ENCODE measurements at places on chromosomes 6 and 20.

GRCh38 chr6:169366258-169366901 lies 112.7 kb upstream of the THBS2 start:
- no peak for DNase-seq

DNA sequence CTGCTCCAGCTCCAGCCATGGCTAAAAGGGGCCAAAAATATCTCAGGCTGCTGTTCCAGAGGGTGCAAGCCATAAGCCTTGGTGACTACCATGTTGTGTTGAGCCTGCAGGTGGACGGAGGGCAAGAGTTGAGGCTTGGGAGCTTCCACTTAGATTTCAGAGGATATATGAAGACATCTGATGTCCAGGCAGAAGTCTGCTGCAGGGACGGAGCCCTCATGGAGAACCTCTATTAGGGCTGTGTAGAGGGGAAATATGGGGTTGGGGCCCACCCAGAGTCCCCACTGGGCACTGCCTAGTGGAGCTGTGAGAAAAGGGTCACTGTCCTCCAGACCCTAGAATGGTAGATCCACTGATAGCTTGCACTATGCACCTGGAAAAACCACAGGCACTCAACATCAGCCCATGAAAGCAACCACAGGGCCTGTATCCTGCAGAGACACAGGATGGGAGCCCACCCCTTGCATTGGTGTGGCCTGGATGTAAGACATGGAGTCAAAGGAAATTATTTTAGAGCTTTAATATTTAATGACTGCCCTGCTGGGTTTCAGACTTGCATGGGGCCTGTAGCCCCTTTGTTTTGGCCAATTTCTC lies 70.5 kb downstream of the NINL start:
- DNase-seq = no peak

GRCh38 chr20:43284486-43284885 lies 94.8 kb upstream of the PTPRT start:
- DNase-seq = peak; percentile 97

DNA sequence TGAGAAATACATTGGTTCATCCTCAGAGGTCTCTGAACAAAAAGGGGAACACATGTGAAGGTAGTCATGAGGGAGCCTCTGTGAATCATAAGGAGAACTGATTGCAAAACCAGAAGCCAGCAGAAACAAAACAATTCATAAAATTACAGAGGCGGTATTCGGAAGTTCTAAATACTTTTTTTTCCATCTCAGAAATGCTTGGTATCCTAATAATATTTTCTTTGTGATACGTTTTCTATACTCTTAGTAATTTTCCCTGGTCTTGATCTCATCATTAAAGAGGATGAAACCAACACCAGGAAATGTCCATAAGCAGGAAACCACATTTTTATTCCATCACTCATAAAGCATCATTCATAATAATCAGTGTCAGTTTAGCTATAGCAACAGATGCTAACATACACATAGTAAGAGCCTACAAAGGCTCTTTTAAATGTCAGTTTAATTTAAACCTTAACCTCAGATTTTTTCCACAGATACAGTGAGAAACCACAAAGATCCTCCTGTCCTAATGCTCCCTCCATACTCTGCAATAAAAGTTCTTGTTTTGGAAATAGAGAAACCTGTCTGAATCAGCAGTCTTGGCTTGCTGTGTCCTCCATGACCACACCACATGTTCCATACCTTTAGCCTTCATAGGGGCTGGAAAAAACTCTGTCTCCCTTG lies 29.2 kb downstream of the SGK1 start:
- DNase-seq = peak; percentile 89

GRCh38 chr6:24838081-24838480 lies 39.4 kb upstream of the ARMH2 start:
- no peak for DNase-seq

DNA sequence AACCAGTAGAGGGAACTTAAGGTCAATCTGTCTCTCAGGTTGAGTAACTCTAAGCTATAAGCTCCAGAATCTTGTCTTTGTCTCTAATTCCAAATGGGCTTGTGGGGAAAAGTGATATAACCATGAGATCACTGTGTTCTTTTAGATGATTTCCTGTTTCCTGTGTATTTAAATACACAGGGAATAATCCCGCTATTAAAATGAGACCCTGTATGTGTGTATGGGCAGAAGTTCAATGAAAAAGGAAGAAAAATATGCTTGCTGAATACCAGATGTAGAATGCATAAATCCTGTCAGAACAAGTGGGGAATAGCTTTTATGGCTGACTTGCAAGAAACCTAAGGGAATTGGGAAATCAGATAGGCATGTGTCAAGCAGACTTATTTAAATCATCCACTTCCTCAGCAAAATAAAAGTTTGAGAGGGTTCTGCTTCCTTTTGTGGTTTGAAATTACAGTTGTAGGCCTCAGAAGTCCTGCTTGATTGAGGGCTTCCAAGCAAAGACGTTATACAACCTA lies 164.7 kb upstream of the PDE7B start:
- DNase-seq = peak; percentile 72

GRCh38 chr6:10084111-10084986 lies 330.5 kb downstream of the TFAP2A start:
- no peak for DNase-seq

DNA sequence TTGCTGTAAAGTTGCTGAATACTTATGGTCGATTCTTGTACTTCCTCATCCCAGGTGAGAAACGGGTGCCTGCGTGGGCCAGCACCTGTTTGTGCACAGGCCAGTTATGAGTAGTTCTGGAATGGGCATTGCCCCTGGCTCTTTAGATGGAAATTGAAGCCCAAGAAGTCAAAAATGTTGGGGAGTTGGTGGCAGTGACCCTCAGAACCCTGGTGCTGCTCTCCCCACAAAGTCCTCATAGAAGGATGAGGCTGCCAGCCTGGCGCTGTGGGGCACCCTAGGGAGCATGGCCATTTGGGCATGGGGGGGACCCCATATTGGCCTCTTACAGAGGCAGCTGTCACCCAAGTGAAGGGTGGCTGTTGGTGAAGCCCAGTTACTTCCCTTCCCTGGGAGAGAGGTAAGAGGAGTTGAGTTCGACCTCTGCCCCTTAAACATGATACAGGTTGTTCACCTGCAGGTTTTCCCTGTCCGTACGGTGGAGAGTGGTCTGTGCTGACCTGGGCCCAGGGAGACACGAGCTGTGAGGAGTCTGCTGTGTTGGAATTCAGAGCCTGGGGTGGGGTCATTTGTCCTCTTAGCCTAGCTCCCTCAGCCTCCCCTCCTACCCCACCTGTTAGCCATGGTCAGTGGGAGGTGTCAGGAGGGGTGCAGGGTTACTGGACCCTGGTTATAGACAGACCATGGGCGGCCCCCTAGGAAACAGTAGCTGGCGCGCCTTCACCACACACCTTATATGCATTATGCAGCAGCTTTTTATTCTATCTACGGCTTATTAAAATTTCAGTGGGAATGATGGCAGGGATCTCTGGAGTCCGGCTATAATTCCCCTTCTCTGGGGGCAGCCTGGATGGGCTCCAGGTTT lies 4.9 kb downstream of the HMGA1 start:
- no peak for DNase-seq

DNA sequence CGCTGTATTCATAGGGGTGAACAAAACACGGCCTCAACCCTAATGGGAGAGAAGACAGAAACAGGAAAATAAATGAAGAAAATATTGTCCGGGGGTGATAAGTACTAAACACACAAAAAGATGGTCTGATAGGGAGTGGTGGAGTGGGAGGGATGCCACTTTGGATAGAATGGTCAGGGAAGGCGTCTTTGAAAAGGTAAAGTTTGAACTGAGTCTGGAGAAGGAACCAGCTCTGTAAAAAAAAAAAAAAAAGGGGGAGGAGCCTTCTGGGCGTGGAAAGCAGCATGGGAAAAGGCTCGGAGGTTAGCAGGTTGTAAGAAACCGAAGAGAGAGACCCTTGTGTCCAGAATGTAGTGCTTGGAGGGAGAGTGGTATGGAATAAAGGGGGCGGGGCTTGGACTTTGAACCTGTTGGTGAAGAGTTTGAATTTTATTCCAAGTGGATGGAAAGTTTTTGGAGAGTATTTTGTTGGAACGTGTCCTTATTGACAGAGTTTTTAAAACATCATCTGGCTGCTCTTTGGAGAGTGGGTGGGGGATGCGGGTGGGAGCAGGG lies 1.8 kb downstream of the CHMP4B start:
- DNase-seq = peak; percentile 28

DNA sequence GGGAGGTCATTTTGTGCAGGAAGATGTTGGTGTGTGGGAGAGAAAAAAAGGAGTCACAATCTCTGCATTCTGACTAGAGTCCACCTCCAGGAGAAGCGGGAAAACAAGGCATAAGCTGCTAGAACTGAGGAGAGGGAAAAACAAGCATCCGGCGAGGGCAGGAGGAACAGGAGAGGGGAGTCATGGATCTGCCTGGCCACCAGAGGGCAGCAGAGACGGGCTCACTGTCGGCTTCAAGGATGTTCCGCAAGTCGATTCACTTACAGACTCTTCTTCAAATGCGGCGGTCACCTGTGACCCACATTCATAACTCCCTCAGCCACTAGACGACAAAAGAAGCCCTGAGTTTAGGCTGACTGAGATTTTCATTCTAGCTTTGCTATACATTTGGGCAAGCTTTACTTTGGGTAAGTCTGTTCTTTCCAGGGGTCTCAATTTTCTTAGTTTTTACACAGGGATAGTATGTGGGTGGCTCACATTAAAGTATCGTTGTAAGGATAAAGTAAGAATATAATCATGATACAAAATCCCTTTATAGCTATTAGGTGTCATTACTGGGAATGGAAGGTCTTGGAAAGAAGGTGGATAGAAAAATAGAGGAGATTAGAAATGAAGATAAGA lies 6.6 kb upstream of the BTNL2 start:
- peak; percentile 90 for DNase-seq

DNA sequence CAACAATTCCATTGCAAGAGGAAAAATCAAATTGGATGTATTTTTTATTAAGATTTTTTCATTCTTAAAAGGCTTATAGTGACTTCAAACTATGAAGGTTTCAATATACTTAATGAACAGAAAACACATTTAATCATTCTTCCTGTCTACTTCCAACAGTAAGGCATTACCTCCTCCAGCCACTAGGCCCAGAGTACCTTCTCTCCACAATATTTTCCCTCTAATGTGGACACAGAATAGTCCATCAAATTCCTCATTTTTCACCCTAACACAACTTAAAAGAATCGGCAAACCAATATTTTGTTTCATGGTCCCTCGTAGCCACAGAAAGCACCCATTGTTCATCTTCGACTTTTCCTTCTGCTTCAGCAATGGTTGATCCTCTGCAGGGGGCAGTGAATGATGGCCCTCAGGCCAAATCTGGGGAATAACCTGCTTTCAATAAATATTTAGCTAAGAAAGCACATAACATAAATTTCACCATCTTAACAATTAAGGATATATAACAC lies 335.4 kb upstream of the ID4 start:
- DNase-seq = no peak

DNA sequence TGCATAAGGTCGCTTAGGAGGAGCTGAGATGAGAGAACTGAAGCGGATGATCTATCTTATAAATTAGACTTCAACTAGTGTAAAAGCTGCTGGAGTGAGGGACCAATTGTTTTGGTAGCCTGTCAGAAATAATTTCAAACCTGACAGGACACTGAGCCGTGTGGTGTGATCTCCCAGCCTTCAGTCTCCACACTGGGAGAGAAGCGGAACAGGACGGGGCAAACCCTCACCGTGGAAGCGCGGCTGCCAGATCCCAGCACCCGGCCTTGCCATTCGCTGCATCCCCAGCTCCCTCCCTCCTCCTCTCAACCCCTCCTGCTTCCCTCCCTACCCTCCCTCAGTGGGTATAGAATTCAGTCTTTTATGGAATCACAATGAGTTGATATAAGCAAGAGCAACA lies 900.1 kb upstream of the SLC35B3 start:
- no peak for DNase-seq

DNA sequence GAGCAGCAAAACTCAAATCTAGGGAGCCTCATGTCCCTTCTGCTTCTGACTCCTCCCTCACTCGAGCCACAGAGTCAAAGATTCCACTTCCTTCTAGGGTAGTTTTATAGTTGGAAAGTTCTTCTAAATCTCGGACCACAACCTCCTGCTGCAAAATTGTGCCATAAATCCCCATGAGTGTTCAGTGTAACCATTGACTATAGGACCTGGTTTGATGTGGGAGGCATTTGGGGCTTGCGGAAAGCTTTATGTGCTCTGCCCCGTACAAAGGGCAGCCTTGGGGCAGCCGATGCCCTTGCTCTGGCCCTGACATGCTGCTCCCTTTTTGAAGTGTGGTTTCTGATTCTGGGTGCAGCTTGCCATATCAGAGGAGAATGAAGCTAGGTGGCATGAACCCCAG lies 43.6 kb upstream of the IER3 start:
- DNase-seq = no peak

DNA sequence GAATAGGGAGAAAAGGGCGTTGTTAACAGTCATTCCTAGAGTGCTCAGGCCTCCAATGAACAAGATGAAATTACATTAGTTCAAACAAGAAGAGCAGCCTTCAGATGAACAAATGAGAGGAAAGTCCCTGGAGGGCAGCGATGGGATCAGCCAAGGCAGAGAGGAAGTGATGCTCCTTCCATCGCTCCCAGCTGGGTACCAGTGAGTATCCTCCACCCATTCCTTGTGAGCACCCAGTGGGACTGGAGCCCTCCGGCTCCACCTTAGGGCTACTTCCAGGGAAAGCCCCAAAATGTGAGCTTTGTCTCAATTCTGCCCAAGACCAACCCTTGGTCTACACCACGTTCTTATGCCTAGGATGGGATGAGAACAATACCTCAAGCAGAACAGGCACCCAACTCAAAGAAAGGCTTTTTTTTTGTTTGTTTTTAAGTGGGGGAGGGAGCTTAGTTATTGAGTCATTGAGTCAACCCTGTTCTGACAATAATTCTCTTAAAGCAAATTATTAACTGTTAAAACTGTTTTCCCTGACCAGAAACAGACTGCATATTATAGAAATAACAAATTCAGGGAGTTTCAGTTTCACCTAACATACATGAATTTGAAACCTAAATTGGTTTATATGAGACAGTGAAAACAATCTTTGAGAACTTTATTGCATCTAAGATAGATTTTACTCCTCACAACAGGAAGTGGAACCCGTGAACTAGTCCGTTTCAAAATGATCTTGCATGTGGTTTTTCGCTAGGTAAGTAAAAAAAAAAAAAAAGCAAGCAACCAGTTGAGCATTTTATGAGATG lies 106.9 kb downstream of the IPCEF1 start:
- DNase-seq = peak; percentile 36

- DNase-seq = peak; percentile 63
These were observed 41.1 kb upstream of the FANCE start for GRCh38 chr6:35411066-35411465.

DNA sequence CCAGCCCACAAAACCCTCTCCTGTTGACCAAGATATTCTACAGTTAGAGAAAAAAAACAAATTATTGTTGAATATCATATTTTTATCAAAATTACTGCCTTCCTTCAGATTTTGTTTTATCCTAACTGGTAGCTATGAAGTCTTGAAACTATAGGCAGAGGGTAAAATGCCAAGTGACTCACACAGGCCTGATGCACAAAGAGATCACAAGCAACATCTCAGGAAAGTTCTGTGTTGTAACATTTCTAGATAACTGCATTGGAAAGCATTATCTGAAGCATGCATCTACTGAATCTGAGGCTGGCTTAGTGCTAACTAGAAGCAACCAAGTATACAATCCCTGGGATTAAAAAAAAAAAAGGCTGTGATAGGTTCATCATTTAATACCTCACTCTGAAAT lies 134.2 kb downstream of the PKHD1 start:
- DNase-seq = no peak
